ENCODE measurements at places on chromosomes 13 and 19.

GRCh38 chr13:112767506-112768471 lies 78.0 kb downstream of the ATP11A start:
- no peak for DNase-seq

DNA sequence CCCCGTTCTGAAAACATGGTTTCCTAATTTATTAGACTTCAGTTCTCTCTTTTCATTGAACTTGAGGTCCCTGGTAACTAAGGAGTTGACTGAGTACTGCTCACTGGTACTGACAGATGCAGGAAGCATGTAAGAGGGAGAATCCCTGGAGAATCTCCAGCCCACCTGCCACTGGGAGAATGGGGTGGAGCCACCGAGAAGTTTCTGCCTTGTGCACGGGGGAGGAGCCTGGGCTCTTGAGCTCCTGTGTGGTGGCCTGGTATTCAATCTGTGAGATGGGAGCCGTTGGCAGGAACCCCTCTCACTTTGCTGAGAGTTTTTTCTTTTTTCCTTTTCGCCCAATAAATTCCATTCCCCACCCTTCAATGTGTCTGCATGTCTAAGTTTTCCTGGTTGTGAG lies 13.2 kb upstream of the AKAP11 start:
- no peak for DNase-seq

- peak; percentile 75 for DNase-seq
These were observed 24.8 kb downstream of the ZNF473 start for GRCh38 chr19:50050406-50051227.

GRCh38 chr19:11587975-11588631 lies 9.2 kb upstream of the ZNF627 start:
- no peak for DNase-seq

DNA sequence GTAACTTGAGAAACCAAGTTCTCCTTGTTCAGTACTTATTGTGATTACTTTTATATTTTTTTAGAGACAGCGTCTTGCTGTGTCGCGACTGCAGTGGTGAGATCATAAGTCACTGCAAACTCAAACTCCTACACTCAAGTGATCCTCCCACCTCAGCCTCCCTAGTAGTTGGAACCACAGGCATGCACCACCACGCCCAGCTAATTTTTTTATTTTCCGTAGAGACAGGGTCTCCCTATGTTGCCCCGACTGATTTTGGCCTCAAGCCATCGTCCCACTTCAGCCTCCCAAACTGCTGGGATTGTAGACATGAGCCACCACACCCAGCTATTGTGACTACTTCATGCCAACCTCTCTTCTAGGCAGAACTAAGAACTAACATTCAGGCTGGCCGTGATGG lies 8.3 kb downstream of the C19orf53 start:
- DNase-seq = no peak

GRCh38 chr13:49655906-49656305 lies 27.6 kb downstream of the ARL11 start:
- no peak for DNase-seq

All from prostate gland (tissue), 2 donors.